ENCODE measurements at places on chromosomes 2 and 18.

DNA sequence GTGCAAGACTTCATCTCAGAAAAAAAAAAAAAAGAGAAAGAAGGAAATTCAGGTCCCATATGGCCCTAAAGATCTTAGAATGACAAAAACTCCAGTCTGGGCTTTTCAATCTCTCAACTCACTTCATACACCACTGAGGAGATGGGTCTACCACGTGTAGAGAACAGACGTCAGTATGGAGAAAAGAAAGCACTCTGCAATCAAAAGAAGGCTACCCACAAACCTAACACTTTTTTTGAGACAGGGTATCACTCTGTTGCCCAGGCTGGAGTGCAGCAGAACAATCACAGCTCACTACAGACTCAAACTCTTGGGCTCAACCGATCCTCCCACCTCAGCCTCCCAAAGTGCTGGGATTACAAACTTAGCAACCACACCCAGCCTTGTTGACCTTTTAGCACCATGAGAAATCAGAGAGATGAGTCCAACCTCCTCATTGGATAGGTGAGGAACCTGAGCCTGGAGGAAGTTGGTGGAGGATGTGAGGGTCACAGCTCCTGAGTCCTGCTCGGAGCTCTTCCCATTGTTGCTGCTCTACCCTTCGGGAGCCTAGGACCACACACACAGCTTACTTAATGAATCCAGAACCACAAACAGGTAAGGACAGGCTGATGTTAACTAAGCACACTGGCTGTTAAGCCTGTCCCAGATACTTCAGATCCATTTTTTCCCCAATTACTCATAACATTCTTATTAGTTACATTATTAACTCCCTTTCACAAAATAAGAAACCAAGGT, 23.7 kb downstream of the TBC1D8 start:
- no peak for DNase-seq

DNA sequence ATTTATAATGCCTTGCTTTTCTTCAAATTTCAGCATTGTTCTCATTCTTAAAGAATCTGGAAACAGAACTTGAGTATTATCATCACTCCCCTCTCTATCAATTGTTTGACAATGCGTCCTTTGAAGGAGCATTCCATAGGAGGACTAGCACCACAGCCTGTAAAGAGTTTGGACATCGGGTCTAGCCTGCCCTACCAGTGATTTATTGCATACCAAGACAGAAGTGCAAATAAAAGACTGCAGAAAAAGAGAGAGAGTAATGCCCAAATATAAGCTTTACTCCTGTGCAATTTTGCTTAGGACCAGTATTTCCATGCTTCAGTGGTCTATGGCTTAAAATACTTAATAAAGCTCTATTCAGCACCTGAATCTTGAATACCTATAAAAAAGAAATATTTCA, 55.4 kb upstream of the MAP2 start:
- no peak for DNase-seq

DNA sequence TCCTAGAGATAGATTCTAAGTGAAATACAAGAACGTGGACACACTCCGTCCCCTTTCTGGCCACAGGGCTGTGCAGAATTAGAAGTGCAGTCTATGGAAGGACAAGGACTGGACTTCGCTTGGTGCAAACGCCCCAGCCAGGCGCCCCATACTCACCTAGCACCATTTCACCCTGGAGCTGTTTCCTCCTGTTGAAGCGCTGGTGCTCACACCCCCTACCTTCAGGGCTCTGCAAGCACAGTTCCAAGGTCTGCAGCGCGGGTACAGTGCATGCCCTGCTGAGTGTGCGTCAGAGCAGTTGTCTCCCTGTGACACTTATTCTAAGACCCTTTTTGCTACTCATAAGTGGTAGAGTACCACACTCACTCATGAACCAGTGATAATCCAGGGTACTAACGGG, 3.0 kb downstream of the HPCAL1 start:
- DNase-seq = no peak

DNA sequence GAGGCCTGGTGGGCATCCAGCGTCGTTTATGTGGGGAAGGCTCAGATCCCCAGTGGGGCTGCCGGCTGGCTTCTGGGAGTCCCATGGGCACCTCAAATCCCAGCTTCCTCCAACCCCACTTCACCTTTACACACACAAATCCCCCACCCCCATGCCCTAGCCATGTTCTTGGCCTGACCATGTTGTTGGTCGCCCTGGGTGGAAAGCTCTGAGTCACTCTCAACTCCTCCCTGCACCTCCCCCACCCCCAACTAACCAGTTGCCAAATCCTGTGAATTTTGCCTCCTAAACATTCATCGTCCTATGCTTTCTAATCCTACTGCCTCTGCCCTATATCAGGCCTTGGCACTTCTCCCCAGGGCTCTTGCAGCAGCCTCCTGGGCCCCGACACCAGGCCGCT, 6.4 kb downstream of the TNS1 start:
- DNase-seq = no peak

GRCh38 chr2:230319211-230319862, 7.7 kb upstream of the SP140L start:
- no peak for DNase-seq

DNA sequence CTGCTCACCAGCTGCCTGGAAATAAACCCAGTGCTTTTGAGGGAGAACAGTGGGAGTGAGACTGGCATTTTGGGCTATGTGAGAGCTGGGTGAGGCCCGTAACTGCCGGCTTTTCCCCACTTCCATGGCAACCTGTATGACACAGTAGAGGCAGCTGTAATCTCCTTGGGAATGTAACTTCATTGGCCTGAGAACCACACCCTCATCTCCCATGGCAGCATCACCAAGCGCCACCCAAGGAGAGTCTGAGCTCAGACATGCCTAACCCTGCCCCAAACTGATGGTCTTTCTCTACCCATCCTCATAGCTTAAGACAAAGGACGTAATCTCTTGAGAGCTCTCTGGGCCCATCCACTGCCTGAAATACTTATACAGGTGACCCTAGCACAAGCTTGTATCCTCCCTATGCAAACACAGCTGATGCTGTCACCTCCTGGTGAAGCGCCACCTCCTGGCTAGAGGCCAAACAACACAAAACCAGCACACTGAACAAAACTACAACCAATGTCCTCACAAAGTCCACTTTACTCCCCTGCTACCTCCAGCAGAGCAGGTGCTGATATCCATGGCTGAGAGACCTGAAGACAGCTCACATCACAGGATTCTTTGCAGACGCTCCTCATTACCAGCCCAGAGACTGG, 763.4 kb upstream of the NRXN1 start:
- DNase-seq = no peak

DNA sequence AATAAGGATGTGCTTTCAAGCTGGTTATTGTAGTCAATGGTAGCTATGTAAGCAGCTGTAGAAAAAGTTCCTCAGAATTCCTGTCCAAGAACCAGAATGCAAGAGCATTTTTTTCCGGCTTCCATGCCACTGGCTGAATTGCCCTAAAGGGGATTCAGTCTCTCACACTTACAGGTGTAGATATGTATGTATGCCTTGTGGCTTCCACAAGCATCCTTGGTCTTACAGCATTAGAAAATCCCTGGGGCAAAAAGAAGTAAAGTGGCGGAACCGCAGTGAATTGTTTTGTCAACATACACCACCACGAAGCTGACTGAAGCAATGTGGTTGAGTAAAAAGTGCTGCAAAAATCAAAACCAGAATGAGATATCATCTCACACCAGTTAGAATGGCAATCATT, 54.6 kb downstream of the FANCL start:
- DNase-seq = no peak
